ENCODE measurements at places on chromosomes 3 and 15. TPM values are rescaled to one million over a fixed set of nuclear protein-coding genes. Genes with fewer than 3 reads are reported as not detected.

GRCh38 chr3:68743521-68743920 lies 188.8 kb downstream of the TAFA4 start:
- DNase-seq: no peak

DNA sequence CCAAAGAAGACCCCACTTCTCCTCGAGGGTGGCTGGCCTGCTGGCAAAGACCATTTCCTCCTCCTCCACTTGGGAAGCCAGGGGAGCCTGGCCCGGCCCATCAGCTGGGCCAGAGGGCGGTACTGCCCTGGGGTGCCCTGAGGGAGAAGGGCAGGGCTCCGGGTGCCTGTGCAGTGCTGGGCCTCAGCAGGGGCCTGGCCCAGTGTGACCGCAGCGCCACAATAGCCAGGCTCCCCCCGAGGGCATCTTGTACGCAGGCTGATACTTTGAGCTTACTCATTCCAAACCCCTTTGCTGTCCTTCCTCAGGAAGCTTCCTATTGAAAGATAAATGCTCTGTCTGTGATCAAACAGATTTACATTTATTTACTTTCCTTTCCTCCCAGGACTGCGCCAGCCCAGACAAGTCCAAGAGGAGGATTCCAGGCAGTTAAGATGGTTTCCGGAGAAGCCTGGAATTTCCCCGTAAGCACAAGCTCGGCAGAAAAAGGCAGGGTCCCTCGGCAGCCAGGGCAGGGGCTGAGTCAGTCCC lies 240.1 kb downstream of the XXYLT1 start:
- DNase-seq: no peak

DNA sequence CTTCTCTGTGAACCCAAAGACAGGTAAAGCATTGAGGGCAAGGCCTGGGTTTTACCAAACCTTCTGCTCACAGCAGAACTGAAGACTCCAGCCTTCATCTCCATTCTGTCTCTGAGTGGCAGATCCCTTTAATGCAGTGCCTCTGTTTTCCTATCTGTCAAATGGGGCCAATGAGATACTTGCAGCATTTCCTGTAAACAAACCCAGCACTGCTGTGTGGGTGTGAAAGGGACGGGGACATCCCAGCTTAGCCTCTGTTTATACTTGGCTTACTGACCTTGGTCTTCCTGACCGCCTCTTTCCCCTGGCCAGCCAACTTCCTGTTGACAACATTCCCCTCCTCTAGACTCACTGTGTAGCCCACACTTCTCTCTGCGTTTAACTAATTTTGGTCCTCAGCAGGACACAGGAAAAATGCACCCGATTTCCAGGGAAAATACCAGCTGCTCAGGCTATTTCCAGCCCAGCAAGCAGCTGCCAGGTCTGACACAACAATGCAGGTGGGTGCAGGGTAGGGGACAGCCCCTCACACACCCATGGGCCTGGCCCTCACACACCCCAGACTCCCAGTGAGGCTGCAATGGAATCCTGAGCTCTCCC lies 105.9 kb upstream of the HERC1 start:
- DNase-seq: peak; percentile 12

The VIPR1 gene
- 75.4 TPM for total RNA-seq

- no peak for DNase-seq
Observed at GRCh38 chr3:51610708-51611107, 60.3 kb upstream of the TEX264 start.

The RTF1 gene
- 36.8 TPM for total RNA-seq

DNA sequence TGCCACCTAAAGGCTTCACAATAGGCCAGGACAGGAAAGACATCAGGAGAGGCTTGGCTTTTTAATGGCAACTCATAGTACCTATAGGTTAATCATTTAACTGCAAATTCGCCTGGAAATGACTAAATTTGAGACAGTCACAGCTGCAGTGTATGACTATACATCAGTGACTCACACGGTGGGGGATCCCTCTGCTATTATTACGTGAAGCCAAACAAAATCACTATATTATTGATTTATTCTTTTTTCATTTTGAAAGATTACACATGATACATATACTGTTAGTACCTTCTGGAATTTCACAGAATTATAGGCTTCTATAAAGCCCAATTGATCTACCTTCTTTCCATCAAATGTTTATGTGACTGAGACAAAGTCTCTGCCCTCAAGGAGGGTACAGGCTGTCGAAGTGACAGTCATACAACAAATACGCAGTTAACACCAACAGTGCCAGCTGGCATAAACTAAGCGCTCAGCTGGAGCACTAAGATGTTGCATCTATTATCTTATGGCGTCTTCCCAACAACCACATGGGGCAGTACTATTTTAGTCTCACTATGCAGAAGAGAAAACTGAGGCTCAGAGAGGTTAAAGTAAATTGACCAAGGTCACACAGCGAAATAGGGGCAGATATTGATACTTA lies 82.0 kb upstream of the LMOD3 start:
- no peak for DNase-seq

GRCh38 chr3:183309276-183309675 lies 56.2 kb downstream of the B3GNT5 start:
- DNase-seq: no peak

- DNase-seq: no peak
Observed at GRCh38 chr3:72449551-72449950, 398.7 kb downstream of the SHQ1 start.

DNA sequence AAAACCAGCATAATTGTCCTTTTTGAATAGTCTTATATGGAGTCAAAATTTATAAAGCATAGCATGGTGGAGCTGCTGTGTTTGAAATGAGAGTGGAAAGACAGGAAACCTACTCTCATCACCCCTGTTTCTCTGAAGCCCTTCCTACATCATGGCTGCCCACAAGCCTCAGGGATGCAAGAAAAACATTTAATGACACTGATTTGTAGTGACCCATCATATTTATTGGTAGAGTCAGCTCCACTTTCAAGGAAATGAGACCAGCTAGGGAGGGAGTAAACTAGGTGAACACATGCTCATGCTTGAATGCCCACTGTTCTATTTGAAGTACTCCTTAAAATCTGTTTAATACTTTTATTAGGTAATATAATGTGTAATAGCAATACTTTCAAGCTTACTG lies 494.3 kb upstream of the KCNMB2 start:
- DNase-seq: no peak

Measured in T-cell (primary cell).